ENCODE measurements at places on chromosomes 1 and 21.

GRCh38 chr1:115323366-115324004 is 14.6 kb downstream of the NGF start:
- no peak for DNase-seq

GRCh38 chr1:225823811-225824261 is 13.9 kb downstream of the EPHX1 start:
- no peak for DNase-seq

- DNase-seq: no peak
These were observed 37.7 kb downstream of the NKAIN1 start for GRCh38 chr1:31201931-31202360.

GRCh38 chr21:15976807-15977206 is 247.0 kb downstream of the USP25 start:
- DNase-seq: no peak

GRCh38 chr1:167734841-167735240 is 13.1 kb downstream of the MPZL1 start:
- no peak for DNase-seq

- no peak for DNase-seq
These were observed 554.2 kb downstream of the NUF2 start for GRCh38 chr1:163875927-163876320.

- DNase-seq: no peak
These were observed 27.1 kb upstream of the LRRC38 start for GRCh38 chr1:13540866-13541265.

- DNase-seq: no peak
These were observed 21.9 kb upstream of the IVNS1ABP start for GRCh38 chr1:185338719-185339622.

DNA sequence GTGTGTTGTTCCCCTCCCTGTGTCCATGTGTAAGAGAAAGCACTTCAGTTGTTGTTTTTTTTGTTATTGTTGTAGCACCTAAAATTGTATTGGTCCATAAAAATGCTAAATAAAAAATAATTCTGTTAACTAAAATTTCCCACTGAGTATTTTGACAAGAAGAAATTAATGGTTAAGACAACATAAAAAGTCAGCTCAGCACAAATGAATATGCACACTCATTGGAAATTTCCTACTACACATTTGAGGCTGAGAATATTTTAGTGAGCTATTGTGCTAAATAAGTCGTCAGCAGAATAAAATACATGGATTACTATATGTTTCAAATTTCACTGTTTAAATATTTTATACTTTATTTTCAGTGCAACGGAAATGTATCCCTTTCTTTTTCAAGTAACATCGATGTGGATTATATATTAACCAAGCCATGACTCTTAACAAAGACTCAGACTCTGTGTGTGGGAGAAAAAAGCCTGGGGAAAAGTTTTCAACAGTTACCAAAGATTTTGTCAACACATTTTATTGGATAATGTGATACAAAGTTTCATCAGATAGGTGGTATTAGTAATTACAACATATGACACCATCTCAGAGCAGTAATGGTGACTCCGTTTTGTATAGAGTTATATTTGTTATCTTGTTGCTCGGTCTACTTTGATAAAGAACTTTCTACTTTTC is 63.4 kb downstream of the LYPLAL1 start:
- DNase-seq: no peak

GRCh38 chr1:13628218-13628617 is 44.6 kb downstream of the PDPN start:
- DNase-seq: no peak

- no peak for DNase-seq
These were observed 83.1 kb upstream of the LYPLAL1 start for GRCh38 chr1:219090607-219091006.

- DNase-seq: no peak
These were observed 35.6 kb upstream of the ADGRL4 start for GRCh38 chr1:79042117-79042516.

- DNase-seq: no peak
These were observed 40.6 kb upstream of the MAP10 start for GRCh38 chr1:232764458-232765251.

Measured in type B pancreatic cell (in vitro differentiated cells).